Activated naive CD4-positive, alpha-beta T cell treated with Interleukin-2 at 50 U/mL for 16 hours (primary cell): ENCODE measurements at places on chromosomes 13 and 19.
A peak's percentile ranks its signal among the peaks of the same experiment; 100 is the strongest.

GRCh38 chr19:35723671-35724070 lies 5.9 kb downstream of the KMT2B start:
- DNase-seq = no peak

DNA sequence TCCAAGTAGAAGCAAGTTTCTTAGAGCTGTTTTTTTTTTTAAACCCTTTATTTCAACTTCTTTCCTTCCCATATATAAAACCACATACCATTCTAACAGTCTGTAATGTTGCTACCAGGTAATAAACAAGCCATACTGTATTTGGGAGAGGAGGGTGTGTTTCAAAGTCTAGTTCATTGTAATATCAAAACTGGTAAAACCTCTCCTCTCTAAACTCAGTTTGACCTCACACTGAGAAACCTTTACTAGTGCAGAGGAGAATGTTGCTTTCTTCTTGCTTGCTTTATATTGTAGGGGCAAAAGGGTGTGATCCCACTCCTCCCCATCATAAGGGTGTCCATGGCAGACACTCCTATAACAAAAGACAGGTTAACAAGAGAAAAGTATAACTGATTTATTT lies 155.1 kb downstream of the GGACT start:
- DNase-seq = no peak

GRCh38 chr13:102628559-102628958 lies 31.8 kb downstream of the TPP2 start:
- DNase-seq = no peak

- DNase-seq = no peak
These were observed 137.8 kb upstream of the GJB6 start for GRCh38 chr13:20369886-20370361.

DNA sequence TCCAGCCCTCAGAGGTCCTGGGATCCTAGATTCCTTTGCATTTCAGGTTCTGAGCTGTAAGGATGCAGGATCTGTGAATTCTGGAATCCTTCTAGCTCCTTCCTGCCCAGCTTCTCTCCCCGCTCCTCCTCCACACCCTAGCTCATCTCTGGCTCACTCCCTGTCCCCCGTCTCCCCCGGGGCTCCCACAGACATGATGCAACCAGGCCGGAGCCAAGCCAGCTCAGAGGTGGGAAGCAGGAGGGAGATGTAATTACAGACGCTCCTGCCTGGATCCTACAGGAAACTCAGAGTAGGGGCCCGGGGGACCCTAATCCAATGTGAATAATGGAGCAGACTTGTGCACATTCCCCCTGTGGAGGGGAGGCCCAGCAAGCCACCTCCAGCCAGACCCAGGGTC lies 4.5 kb downstream of the GNG8 start:
- DNase-seq = no peak

DNA sequence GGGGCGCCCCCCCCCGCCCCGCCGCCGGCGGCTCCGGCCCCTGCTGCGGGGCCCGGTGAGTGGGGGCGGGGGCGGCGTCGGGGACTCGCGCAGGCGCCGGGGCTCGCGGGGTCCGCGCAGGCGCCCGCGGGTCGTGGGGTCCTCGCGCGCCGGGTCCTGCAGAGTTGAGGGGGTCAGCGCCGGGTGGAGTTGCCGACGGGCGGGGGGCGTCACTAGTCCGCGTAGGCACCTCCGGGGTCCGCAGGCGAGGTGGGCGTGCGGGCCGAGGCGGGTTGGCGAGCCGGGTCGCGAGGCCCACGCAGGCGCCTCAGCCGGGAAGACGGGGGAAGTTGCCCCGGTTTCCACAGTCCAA lies 365 bp downstream of the PPP6R1 start:
- peak; percentile 57 for DNase-seq

- DNase-seq = no peak
These were observed 57.5 kb upstream of the SIAH3 start for GRCh38 chr13:45909089-45909488.

- DNase-seq = no peak
These were observed 3.7 kb downstream of the CDC34 start for GRCh38 chr19:535017-535835.

DNA sequence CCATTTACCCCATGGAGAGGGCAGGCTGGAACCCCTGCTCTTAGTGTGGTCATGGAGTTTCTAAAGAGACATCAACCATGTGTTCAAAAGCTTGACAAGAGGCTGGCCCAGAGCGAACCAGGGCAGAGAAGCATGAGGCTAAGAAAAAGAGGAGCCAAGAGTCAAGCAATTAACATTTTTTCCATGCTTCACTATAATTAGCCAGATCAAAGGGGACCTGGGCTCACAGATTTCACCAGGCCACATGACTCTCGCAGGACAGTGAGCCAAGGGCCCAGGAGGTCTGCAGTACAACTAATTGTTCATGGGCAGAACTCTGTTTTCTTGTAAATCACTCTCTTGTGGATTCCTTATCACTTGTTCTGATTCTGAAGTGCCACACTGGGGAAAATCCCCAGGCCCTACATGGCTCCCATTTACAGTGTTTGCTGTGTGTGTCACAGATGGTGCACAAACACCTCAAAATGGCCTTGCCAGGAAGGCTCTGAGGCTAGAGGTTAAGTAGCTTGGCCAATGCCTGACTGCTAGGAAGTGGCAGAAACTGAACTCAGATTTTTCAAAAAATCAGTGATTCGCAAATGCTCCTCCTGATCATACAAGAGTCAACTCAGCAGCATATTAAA lies 101.2 kb downstream of the LHFPL6 start:
- no peak for DNase-seq

- DNase-seq = no peak
These were observed 189.9 kb downstream of the DACH1 start for GRCh38 chr13:71677124-71677523.

- no peak for DNase-seq
These were observed 29.1 kb upstream of the DCLK1 start for GRCh38 chr13:36160297-36160696.

DNA sequence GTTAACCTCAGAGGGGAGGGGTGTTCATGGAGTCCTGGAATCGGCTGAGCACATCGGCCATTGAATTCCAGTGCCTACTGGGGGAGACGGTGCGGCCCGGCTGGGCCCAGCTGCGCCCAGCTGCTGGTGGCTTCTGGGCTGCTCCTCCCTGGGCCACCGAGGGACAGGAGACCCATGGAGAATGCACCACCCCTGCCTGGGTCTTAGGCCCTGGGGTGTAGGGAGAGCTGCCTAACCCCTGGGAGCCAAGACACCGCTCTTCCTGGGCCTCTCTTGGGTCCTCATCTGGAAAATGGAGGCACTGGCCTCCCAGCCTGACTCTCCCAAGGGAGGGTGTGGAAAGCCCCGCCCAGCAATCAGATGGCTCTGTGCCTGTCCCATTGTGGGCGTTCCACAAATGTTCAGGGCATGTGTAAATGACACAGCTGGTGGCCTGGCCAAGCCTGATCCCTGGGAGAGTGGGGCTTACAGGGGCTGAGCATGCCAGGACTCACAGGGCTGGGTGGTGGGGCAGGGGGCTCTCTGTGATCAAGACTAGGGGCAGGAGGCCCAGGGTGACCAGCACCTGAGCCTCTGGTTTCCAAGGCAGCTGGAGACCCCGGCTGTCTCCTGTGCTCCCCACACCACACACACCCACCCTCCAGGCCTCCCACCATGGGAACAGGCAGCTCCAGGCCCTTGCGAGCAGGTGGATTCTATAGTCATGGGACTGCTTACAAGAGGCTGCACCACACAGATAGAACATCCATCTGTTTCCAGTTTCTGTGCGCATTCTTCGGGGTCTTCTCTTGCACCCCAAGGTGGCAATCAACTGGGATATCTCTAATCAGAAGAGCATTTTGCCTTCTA lies 150.9 kb downstream of the URI1 start:
- no peak for DNase-seq

- DNase-seq = no peak
These were observed 9.8 kb upstream of the LIN7B start for GRCh38 chr19:49104229-49104864.

GRCh38 chr19:3783660-3784584 lies 2.3 kb downstream of the MATK start:
- peak; percentile 51 for DNase-seq

GRCh38 chr13:29754473-29754806 lies 96.0 kb downstream of the UBL3 start:
- peak; percentile 28 for DNase-seq

DNA sequence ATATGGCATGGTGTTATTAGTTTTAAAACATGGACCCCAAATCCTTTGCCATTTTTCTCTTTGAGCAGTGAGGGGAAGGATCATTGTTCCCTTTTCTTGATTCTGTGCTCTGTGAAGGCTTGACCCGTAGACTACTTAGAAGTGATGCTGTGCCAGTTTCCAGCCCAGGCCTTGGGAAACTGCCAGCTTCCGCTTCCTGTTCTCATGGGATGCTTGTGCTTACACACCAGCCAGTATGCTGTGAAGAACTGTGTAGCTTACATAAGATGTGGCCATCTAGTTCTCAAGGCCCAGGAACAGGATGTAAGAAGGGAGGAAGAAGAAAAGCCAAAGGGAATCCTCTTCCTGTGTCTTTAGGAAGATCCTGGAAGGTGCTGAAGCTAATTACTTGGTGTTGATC lies 180.9 kb downstream of the PCCA start:
- DNase-seq = no peak

- no peak for DNase-seq
These were observed 2.8 kb downstream of the DNAJC3 start for GRCh38 chr13:95679722-95680121.

GRCh38 chr13:47726394-47726793 lies 274.7 kb downstream of the SUCLA2 start:
- no peak for DNase-seq

DNA sequence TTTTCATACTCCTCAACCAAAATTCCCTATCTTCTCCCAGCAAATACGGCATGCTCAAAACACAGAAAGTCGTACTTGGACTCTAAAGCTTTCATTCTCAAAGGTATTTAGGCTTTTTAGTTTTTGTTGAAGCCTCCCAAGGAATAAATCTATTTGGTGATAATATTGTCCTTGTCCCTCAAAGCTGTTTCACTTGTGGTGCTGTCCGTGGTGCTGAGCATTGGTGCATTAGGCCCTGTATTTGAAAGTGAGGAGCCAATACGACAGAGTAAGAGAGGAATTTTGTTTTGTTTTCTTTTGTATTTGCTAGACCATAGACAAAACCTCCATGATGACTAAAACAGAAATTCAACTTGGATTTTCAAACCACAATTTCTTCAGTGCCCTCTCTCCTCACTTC lies 3.2 kb upstream of the LGALS13 start:
- DNase-seq = peak; percentile 6

DNA sequence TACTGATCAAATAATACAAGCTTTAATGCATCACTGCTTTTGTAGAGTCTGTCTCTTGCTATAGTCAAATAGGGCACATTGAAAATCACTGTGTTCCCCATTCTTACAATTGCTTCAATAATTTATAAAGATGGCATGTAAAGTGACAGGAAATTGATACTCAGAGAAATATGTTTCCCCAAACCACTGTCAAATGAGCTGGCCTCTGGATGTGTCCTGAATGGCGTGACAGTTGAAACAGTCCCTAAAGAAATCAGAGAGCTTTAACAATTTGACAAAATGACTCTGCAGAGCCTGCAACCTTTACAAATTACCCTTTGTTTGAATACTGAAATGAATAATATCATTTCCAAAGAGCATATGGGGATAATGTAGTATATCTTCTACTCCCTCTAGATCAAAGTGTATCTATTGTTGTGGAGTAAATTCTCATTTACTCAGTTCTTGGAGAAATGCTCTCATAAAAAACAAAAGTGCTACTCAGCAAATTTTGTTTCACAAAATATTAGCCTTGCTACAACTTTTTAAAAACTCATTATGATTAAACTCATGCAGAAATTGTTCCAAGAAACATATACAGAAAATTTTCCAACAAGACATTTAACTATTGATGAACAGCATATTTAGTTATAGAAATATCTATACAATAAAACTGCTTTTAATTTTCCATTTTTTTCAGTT lies 763.2 kb upstream of the SPRY2 start:
- no peak for DNase-seq

DNA sequence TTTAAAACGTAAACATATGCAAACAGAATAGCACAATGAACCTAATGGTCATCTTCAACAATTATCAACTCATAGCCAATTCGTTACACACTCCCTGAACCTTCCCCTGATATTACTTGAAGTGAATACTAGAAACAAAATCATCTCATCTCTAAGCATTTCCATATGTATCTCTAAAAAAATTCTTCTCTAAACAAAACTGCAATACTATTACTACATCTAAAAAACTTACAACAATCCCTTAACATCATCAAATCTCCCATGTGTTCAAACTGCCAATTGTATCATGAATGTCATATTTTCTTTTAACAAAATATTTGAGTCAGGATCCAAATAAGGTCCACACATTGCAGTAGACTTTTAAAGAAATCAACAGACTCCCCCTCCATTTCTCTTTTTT lies 61.4 kb downstream of the FRY start:
- DNase-seq = no peak

DNA sequence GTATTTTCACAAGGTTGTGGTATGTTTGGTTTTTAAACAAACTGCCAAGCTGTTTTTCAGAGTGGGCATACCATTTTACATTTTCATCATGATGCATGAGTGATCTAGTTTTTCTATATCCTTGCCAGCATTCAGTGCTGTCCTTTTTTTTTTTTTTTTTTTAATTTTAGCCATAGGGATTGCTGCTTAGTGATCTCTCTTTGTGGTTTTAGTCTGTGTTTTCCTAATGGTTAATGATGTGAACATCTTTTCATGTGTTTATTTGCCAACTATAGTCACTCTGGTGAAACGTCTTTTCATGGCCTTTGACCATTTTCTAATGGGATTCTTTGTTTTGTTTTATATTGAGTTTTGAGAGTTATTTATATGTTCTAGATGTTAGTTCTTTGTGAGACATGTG lies 59.7 kb downstream of the SHISA2 start:
- no peak for DNase-seq

DNA sequence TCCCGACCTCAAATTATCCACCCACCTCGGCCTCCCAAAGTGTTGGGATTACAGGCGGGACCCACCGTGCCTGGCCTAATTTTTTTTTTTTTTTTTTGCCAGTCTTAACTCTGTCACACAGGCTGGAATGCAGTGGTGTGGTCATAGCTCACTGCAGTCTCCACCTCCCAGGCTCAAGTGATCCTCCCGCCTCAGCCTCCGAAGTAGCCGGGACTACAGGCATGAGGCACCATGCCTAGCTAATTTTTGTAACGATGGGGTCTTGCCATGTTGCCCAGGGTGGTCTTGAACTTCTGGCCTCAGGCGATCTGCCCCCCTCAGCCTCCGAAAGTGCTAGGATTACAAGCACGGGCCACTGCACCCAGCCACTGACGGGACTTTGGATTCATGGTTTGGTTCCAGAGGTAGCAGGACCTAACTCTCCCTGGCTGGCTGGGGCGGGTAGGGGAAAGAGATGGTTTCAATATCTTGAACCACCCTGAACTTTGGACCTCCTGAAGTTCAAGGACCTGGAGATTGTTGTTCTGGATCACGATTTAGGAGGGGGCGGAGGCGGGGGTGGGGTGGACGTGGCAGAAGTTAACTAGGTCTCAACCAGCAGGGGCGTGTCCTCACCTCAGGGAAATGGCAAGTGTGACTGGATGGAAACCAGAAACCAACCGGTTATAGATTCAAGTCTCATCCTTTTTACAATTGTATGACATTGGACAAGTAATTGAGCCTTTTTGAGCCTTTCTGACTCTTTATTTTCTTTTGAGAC lies 40.8 kb downstream of the IER2 start:
- peak; percentile 33 for DNase-seq

GRCh38 chr19:43749898-43750297 lies 4.9 kb downstream of the SMG9 start:
- DNase-seq = no peak
